Aorta (tissue), 5 donors: ENCODE measurements at places on chromosomes 1 and 21. TPM values are rescaled to one million over a fixed set of nuclear protein-coding genes. Genes with fewer than 3 reads are reported as not detected.

The DNAJB4 gene
- total RNA-seq: 137 TPM

The ZMPSTE24 gene
- total RNA-seq: 51.1 TPM

The TNFSF4 gene
- 4.0 TPM for total RNA-seq

The LEFTY2 gene
- 4.6 TPM for total RNA-seq

The TIAM1 gene
- total RNA-seq: 12.9 TPM

The SLAMF8 gene
- 12.8 TPM for total RNA-seq

The PGLYRP4 gene
- total RNA-seq: not detected

The LCE2B gene
- total RNA-seq: not detected

The USP21 gene
- 16.4 TPM for total RNA-seq

The KIF17 gene
- total RNA-seq: 3.2 TPM

The NFASC gene
- 92.7 TPM for total RNA-seq

The VSIG8 gene
- 0.21 TPM for total RNA-seq

The LCE1A gene
- not detected for total RNA-seq

The OR2L13 gene
- not detected for total RNA-seq

The CHD5 gene
- 2.5 TPM for total RNA-seq

The HES4 gene
- total RNA-seq: 47.5 TPM

The FCRL6 gene
- 1.7 TPM for total RNA-seq

The TSACC gene
- total RNA-seq: not detected
